ENCODE measurements at places on chromosomes 11 and 22.

GRCh38 chr11:15852179-15852578 lies 504.2 kb downstream of the SOX6 start:
- no peak for DNase-seq

- DNase-seq = no peak
Observed at GRCh38 chr11:110071197-110071596, 22.0 kb upstream of the ZC3H12C start.

GRCh38 chr22:41198027-41198580 lies 7.0 kb upstream of the L3MBTL2 start:
- DNase-seq = no peak

- DNase-seq = no peak
Observed at GRCh38 chr11:128937480-128937879, 5.2 kb downstream of the TP53AIP1 start.

- DNase-seq = no peak
Observed at GRCh38 chr11:105553025-105553424, 56.8 kb upstream of the GRIA4 start.

- DNase-seq = peak; percentile 10
Observed at GRCh38 chr11:12160680-12161079, 50.3 kb downstream of the MICAL2 start.

GRCh38 chr11:112219476-112220232 lies 6.6 kb upstream of the PTS start:
- DNase-seq = peak; percentile 3

GRCh38 chr11:1930462-1930830 lies 10.9 kb downstream of the TNNT3 start:
- no peak for DNase-seq

DNA sequence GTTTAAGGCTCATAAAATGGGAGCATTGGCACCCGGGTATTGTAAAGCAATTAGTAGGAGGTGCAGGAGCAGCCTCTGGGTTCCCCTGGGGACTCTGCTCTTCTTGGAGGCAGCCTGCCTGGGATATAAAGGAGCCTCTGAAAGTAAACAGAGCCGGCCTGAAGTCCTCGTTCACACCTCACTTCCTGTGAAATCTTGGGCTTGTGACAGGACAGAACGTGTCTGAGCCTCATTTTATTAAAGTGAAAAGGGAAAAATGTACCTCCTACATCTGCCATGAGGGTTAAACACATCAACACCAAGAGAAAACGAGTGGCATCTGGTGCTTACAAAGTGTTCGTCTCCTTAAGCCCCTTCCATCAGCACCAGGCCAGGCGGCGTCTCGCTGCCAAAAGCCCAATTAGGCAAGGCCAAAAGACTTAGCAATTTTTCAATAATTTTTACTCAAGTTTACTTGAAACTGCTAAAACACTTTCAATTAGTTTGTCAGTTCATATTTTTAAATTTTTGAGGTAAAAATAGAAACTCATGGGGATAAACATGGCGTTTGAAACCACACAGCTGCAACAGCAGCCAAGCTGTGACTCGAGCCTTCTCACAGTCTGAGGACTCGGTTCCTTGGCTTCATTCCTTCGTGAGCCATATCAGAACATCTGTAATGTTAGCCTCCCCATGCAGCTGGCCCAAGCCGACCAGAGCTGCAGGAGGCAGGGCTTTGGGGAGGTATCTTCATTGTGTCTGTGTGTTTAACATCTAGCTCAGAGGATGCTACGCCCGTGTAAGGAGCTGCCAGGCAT lies 33.6 kb downstream of the MAP6 start:
- DNase-seq = peak; percentile 79

GRCh38 chr11:4027746-4028145 lies 66.9 kb upstream of the RRM1 start:
- DNase-seq = no peak
